Adipocyte (in vitro differentiated cells): ENCODE measurements at places on chromosomes 11 and 22.

- peak; percentile 26 for DNase-seq
These were observed 279.9 kb downstream of the KIRREL3 start for GRCh38 chr11:126720539-126721235.

DNA sequence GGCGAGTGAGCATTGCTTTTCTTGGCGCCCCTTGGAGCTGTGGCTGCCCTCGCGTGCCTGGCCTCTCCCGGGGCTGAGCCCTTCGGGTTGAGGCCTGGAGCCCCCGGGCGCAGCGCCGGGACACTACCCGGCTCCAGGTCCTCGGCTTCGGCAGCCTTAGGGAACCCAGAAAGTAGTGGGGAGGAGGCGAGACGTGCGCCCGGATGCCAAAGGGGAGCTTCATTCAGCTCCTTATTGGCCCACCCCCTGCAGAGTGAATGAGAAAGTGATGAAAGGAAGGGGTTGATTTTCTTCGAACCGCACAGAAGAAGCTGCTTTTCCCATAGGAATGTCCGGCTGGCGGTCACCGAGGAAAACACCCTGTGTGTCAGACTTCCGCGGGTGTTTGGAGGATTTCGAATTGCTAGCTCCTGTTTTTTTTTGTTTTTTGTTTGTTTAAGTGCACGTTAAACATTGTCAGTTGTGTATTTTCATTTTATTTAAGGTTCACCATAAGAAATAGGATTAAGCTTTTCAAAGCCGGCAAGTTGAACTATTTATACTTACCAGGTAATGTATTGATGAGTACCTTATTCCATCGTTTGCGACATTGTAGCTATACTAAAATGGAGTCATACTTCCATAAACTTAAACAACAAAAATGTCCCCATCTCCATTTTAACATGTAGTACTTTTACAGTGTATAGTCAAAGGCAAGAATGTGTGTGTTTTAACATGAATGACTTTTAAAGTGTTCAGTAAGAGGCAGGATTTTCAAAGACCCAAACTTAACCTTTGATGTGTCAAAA, 841 bp upstream of the EIF4G2 start:
- DNase-seq = peak; percentile 75

DNA sequence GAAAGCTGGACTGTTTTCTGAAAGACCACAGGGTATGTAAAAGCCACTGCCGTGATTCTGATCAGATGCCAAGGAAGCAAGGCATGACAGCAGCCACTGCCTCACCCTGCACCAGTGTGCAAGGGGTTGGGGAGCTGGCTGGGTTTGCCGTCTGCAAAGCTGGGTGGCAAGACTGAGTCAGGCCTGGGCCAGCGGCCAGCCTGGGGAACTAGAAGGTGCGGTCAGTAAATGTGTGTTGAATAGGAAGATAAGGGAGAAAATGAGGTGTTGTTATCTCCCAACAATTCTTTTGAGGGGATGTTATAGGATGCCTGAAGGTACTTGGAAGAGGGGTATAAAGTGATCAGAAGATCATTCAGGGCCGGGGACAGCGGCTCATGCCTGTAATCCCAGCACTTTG, 8.0 kb downstream of the VSTM5 start:
- peak; percentile 78 for DNase-seq

DNA sequence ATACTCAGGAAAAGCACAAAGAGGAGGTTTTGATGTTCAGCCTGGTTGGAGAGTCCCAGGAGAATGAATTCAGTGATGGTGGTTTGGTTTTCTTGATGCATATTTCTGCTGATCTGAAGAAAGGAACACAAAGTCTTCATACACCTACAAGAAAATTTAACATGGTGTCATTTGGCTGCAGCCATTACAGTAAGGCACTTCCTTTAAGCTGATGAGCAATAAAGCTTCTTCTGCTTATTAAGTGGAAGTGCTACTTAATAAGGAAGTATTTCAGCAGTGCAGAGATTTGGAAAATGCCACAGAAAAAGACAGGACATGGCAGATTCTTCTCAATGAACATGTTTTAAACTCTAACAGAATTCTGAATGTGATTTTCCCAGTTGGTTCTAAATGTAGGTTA, at the start of gene OR1S2:
Gene OR1S2, minus strand, starts transcription at position 101 of the 400 bp plus-strand sequence. Its CDS starts 0 bp downstream, at position 101.
- no peak for DNase-seq

- no peak for DNase-seq
These were observed 30.5 kb downstream of the TMPRSS5 start for GRCh38 chr11:113675565-113675964.

GRCh38 chr11:126919147-126919823, 81.3 kb downstream of the KIRREL3 start:
- DNase-seq = no peak

GRCh38 chr11:127994736-127995135, 592.6 kb downstream of the ETS1 start:
- peak; percentile 70 for DNase-seq

GRCh38 chr22:22802339-22802970, 85.2 kb upstream of the IGLL5 start:
- no peak for DNase-seq

GRCh38 chr22:32660292-32660691, 141.2 kb upstream of the TIMP3 start:
- DNase-seq = peak; percentile 85

DNA sequence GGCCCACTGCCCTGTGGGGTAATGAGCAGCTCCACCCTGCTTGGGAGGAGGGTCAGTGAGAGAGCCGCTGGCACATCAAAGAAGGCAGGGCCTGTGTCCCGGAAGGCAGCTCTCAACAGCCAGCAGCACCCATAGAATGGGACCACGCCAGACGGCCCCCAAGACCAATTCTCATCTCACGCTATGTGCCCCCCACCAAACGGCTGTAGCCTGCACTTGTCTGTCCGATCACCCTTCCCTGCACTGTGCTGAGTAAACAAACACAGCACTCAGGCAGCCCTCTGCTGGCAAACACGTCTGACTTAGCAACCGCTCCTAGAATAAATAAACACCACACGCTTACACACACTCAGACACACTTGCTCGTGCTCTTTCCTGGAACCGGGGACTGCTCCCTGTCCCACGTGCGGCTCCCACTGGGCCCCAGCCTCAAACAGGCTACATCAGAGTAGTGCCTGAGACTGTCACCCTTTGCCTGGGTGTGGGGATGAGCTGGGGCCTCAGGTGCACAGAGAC, 53.2 kb upstream of the CDON start:
- DNase-seq = peak; percentile 87

- no peak for DNase-seq
These were observed 813.0 kb downstream of the LUZP2 start for GRCh38 chr11:25309818-25310217.

GRCh38 chr22:35631597-35631996, 14.5 kb upstream of the MB start:
- DNase-seq = peak; percentile 51

- no peak for DNase-seq
These were observed 31.8 kb upstream of the FCHSD2 start for GRCh38 chr11:73173755-73174494.
